ENCODE measurements at places on chromosomes 2 and 18.

GRCh38 chr2:223669453-223670225 lies 67.5 kb upstream of the SCG2 start:
- DNase-seq: peak; percentile 55

GRCh38 chr2:223494942-223495341 lies 107.2 kb downstream of the SCG2 start:
- no peak for DNase-seq

GRCh38 chr2:173151671-173152401 lies 76.2 kb downstream of the MAP3K20 start:
- DNase-seq: peak; percentile 70

- peak; percentile 33 for DNase-seq
Measured at GRCh38 chr2:12718711-12719399, 2.1 kb downstream of the TRIB2 start.

GRCh38 chr2:9753276-9753600 lies 90.0 kb upstream of the TAF1B start:
- peak; percentile 98 for DNase-seq

- DNase-seq: no peak
Measured at GRCh38 chr2:238090887-238091286, 9.3 kb upstream of the ESPNL start.

GRCh38 chr2:120710256-120710655 lies 25.4 kb upstream of the GLI2 start:
- peak; percentile 32 for DNase-seq

DNA sequence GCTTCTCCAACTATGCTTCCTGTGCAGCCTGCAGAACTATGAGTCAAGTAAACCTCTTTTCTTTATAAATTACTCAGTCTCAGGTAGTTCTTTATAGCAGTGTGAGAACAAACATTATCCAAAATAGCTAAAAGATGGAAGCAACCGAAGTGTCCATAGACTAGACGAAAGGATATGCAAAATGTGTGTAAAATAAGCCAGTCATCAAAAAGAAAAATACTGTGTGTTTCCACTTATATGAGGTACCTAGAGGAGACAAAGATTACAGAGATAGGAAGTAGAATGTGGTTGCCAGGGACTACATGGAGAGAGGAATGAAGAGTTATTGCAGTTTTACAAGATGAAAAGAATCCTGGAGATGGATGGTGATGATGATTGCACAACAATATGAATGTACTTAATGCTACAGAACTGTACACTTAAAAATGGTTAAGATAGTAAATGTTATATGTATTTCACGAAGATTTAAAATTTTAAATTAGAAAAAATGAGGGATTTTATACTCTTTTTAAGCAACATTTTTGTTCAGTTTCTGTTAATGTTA lies 99.3 kb upstream of the FN1 start:
- peak; percentile 61 for DNase-seq

DNA sequence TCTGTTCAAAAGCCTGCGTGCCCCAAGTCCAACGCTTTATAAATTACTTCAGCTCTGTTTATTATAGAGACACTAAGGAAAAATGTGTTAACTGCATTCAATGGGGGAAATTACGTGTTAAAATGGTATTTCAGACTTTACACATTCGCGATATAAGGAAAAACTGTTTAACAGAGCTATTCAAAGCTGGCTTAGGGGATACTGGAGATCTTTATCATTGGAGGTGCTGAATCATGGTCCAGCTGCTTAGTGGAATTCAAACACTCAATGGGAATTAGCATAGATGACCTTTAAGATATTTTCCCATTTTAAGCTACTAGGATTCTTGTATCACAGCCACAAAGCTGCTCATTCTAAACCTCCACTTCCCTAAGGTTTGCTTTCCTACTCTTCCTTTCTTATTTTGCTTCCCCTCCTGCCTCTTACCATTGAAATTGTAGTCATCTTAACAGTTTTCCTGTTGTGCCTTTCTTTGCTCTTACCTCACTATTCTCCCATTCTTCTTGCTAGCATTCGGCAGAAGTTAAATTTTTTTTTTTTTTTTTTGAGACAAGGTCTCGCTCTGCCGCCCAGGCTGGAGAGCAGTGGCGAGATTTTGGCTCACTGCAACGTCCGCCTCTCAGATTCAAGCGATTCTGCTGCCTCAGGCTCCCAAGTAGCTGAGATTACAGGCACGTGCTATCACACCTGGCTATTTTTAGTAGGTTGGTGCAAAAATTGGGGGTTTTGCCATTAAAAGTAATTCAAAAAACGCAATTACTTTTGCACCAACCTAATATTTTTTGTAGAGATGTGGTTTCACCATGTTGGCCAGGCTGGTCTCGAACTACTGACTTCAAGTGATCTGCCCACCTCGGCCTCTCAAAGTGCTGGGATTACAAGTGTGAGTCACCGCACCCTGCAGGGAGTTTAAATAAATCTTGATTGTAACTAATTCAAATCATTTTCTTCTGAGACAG lies 6.5 kb downstream of the SULT6B1 start:
- DNase-seq: peak; percentile 34

DNA sequence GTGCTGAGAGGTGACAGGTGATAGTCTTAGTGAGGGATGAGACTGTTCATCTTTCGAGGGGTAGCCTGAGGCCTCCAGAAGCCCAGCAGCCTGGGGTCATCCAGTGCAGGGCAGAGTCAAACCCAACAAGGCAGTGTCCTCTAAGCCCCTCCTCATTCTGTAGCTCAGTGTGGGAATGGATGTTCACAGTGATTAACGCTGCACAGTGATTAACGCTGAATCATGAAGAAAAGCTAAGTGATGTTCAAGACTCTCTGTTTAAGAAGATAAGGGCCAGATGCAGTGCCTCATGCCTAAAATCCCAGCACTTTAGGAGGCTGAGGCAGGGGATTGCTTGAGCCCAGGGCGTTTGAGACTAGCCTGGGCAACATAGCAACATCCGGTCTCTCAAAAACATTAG lies 56.3 kb upstream of the LAPTM4A start:
- no peak for DNase-seq

DNA sequence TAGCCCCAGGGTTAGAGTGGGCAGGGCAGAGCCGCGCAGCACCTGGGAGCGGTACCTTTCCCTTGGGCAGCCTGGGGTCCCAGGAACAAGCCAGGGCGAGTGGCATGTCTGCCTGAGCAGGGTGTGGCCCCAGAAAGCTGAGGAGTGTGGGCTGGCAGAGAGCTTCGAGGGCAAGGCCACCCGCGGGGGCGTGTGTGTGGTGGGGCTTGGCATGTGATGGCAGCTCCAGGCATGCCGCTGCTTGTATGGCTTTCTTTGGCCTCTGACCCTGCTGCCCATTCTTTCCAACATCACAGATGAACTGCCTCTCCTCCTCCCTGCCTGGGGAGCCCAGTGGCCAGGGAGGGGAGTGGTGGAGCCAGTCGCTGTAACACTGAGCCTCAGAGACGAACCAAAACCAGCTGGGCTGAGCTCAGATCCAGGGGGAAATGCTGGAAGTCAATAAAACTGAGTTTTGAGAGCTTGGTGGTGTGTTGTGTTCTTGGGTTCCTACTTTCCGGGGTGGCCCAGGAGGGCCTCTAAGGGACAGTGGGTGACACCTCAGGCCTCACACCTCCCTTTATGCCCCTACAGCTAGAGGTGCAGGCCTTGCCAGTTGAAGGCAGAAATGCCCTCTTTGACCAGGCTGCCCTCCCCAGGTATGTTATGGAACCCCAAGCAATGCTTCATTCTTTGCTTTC lies 7.4 kb downstream of the DNAJB2 start:
- DNase-seq: peak; percentile 65

DNA sequence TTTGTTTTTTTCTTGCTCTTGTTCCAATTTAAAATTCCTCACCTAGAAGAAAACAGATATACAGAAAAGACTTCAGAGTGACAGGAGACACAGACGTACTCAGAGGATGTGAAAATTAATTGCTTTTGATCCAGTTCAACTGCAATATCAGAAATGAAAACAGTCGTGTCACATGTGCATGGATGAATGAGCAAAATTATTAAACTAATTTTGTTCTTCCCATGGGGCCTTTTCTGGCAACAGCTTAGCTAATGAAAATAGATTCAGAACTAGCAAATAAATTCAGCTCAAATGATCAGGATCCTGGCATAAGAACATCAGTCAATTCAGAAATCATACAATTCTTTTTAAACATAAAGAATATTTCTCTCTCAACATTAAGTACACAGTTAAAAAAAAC lies 100.5 kb downstream of the CABYR start:
- no peak for DNase-seq

- no peak for DNase-seq
Measured at GRCh38 chr2:80080957-80081356, 223.6 kb downstream of the LRRTM1 start.

DNA sequence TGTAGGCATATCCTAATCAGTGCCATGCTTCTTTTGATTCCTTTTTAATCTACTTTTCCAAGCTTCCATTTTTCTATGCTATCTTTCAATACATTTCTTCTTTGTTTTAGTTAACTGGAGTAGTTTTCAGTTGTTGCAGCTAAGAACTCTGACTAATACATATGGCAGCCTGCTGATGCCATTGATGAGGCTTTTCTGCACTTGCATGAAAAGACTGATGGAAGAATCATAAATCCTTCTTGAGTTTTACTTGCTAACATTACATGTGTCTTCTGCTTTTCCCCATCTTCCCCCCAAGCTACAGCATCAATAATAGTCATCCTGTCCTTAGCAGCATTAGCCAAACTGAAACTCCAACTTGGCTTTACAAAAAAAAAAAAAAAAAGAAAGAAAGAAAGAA lies 203.3 kb downstream of the LRP1B start:
- DNase-seq: no peak

DNA sequence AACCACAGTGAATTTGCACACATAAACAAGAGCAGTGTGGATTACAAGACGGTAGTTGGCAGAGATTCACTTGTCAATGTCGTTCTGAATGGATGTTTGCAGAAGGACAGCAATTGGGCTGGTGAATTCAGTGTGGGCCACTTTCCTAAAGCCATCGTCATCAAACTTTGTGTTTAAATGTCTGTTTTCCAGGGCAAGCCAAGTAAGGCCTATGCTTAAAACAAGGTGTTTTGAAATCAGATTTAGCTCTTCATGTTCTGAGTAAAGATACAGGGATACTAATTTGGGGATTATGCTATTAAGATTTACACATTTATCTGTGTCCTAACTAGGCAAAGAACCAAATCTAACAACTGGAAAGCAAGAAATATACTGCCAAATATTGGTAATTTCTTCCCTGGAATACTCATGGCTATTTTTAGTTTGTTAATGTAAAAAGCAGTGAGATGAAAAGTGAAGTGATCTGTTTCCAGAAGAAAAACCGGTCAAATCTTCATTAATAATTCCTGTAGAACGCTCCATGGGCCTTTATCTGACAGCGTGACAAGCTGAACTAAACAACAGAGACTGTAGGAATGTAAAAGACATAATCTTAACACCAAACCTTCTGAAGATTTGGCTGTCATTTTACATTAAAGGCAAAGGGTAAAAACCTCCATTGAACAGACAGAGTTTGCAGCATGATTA lies 175.7 kb downstream of the ICOS start:
- no peak for DNase-seq

GRCh38 chr2:169743549-169743948 lies 9.9 kb downstream of the KLHL23 start:
- DNase-seq: no peak

DNA sequence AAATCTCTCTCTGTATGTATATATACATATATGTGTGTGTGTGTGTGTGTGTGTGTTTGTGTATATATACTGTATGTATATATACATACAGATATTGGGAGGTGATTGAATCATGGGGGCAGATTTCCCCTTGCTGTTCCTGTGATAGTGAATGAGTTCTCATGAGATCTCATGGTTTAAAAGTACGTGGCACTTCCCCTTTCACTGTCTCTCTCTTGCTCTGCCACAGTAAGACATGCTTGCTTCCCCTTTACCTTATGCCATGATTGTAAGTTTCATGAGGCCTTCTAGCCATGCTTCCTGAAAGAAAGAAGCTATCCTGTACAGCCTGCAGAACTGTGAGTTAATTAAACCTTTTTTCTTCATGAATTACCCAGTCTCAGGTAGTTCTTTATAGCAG lies 18.8 kb upstream of the CCDC195 start:
- no peak for DNase-seq

DNA sequence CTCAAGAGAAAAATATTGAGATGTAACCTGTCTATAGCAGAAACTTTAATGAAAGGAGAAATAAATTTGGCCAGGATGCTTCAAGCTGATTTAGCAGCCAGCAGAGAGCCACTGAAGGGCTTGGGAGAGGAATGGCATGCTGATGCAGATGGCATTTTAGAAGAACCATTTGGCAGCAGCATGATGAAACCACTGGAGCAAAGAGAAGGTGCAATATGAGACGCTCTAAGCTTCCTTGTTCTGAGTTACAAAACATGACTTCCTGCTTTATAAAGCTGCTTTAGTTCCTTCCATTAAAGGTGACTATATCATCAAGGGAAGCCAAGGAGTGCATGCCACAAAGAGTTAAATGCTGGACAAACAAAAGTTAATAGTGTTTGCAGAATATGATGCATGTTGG lies 189.7 kb downstream of the PID1 start:
- DNase-seq: no peak
